Daoy (cell line): ENCODE measurements at places on chromosomes 11 and 22. TPM values are rescaled to one million over a fixed set of nuclear protein-coding genes. Genes with fewer than 3 reads are reported as not detected.
A peak's percentile ranks its signal among the peaks of the same experiment; 100 is the strongest.

- no peak for DNase-seq
These were observed 14.0 kb upstream of the SMIM38 start for GRCh38 chr11:69141742-69142141.

DNA sequence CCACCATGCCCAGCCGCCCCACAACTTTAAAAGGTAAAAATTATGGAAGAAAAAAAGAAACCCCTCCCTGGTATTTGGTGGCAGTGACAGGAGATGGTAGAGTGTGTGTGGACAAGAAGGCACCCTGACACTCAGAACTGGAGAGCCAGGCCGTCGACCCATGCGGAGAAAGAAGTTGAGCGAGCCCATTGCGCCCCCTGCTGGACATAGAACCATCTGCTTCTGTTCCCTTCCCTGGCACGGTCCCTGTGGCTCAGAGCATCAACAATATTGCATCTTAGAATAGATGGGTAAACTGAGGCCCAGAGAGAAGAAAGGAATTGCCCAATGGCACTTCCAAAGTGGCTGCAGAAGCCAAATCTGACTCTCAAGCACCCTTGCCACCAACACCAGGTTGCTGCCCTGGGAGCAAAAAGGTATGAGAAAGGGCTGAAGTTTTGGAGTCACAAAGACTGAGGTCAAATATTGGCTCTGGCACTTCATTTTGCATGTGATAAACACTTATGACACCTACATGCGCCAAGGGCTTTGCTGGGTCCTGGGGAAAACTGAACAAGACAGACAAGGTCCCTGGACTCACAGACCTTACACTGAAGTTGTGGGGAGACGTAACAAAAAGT is 8.6 kb downstream of the MRPL11 start:
- peak; percentile 67 for DNase-seq

DNA sequence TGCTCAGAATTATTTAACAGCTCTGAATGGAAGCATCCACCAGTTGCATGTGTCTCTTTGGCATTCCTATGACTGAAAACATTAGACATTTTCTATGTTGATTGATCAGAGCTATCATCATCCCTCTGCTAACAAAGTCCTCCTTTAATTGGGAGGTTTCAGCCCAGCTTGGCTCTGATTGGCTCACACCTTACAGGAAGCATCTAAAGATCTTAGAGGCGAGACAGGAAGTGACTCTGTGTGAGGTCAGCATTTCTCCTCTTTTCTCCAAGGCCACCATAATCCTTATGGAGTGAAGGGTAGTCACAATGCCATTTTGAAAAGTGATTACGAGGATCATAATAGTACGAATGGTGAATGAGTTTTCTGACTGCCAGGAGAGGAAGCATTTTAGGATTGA is 260.8 kb downstream of the MIAT start:
- peak; percentile 17 for DNase-seq

DNA sequence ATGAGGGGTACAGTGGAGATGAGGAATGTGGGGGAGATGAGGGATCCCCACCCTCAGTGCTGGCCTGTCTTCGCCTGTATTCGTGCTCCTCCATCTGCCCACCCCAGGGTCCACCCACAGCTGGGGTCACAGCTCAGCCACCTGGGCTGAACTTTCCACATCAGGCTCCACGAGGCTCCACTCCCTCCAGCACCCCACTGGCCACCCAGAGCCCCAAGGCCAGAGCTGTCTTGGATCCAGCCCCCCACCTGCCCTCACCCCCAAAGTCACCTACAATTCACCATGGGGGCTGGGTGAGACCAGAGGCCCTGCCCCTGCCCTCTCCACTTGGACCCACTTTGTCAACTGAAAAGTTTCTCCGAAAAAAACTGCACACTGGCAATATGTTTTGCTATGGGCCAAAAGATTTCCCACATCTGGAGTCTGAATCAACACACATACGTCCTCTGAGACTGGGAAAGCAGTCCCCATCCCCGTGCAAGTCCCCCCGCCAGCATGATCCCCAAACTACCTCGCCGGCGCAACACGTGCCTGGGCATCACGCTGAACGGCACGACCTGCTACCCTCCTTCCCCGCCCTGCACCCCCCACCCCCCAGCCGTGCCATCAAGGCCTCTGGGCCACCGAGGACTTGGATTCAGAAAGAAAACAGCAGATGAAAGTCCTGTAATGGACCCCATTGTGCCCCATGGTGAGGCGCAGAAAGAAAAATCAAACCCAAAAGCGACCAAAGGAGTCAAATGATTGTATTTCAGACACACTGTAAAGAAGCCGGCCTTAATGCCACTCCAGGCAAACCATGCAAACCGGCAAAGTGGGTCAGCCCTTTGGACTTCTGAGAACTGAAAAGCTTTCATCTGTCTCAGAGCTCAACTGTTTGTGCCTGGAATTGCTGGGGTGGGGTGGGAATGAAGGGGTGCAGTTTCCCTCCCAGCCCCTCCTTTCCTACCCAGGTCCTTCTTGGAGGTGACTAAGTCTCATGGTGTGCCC is 16.5 kb upstream of the GAL start:
- no peak for DNase-seq

The STARD10 gene
- 16.7 and 21.5 TPM in 2 replicates for total RNA-seq

The NFAM1 gene
- 0.17 and 0.51 TPM in 2 replicates for total RNA-seq

- no peak for DNase-seq
These were observed 52.2 kb downstream of the PPFIA1 start for GRCh38 chr11:70322666-70323065.

The OR51A2 gene
- total RNA-seq: not detected in 2 replicates

- DNase-seq: no peak
These were observed 23.8 kb downstream of the CD82 start for GRCh38 chr11:44589301-44589700.

The B4GALNT4 gene
- 3.0 and 4.9 TPM in 2 replicates for total RNA-seq

The CAPRIN1 gene
- 140 and 166 TPM in 2 replicates for total RNA-seq

The PARVG gene
- total RNA-seq: 9.0 and 9.5 TPM in 2 replicates

DNA sequence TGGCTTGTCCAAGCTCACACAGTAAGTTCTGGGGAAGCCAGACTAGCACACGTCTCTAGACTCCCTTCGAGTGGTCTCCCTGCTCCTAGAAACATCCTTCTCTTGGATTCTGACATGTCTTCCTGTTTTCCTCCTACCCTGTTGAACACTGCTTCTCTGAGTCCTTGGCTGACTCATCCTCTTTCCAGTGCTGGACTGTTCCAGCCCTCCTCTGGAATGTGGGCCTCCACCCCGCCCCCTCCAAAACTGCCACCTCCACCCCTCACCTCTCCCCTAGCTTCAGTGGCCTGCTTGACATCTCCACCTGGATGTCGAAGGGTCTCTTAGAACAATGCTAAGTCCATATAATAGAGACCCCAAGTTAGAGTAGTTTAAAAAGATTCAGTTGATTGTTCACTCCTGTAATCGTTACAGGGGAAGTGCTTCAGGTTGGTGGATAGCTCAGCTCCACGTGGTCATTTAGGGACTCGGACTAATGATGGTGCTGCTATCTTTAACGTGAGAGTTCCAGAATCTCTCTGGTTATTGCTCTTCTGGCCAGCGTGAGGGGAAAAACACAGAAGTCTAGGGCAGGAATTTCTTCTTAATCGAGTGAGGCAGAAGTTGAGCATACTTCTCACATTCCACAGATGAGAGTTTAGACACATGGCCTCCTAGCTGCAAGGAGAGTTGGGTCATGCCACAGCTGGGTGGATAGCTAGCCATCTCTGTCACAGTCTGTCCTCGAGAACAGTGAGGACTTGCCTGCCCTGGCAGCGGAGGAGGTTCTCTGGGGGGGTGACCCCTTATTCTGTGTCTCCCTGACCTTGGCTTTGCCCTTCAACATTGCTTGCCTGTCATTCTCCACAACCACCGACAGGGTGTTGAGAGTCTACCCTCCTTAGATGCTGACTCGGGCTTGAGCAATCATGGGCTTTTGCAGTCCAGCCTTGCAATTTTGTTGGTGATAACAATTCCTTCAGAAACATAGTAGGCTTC is 4.7 kb upstream of the C11orf96 start:
- peak; percentile 46 for DNase-seq

The FOSL1 gene
- 54.0 and 59.3 TPM in 2 replicates for total RNA-seq

GRCh38 chr11:69311767-69312385 is 17.9 kb downstream of the MYEOV start:
- DNase-seq: peak; percentile 70

The OR6A2 gene
- 0.06 TPM in 1 of 2 replicates, not detected in the other for total RNA-seq

DNA sequence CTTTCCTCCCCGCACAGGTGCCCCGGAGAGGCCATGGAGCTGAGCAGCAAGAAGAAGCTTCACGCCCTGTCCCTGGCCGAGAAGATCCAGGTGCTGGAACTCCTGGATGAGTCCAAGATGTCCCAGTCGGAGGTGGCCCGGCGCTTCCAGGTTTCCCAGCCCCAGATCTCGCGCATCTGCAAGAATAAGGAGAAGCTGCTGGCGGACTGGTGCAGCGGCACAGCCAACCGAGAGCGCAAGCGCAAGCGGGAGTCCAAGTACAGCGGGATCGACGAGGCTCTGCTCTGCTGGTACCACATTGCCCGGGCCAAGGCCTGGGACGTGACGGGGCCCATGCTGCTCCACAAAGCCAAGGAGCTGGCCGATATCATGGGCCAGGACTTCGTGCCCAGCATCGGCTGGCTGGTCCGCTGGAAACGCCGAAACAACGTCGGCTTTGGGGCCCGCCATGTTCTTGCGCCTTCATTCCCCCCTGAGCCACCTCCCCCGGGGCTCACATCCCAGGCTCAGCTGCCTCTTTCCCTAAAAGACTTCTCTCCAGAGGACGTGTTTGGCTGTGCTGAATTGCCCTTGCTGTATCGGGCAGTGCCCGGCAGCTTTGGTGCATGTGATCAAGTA is 1.3 kb downstream of the TIGD3 start:
- DNase-seq: no peak

DNA sequence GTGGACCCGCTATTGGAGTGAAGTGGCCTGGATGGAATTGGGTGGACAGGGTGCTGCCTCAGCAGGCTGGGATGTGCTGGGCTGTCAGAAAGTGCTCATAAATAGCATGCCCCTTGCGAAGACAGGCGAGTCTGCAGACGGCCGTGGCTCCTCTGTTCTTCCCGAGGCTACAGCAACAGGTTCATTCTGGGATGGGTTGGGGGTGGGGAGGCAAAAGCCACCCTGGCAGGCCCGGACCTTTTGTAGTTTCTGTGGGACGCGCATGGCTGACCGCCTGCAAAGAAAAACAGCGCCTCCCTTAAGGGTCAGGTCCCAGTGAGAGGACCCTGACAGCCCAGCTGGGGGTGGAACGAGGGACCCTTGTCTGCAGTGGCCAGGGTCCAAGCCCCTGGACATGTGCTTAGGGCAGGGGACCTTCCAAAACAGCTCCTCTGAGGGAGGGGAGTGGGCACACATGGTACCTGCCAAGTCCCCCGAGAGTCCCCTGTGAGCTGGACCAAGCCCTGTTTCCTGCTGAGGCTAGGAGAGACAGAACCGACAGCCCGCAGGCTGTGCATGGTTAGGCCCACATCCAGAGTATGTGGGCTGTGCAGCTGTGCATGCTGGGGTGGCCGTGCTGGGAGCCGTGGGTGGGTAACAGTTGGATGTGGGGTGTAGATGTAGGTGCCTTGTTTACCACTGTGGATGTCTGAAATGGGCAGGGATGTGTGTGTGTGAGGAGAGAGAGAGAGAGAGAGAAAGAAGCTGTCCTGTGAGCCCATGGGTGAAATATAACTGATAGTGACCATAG is at the start of gene CRYBB3:
CRYBB3 (plus strand) TSS at position 128 of the 790 bp plus-strand sequence. CDS start 1,539 bp downstream, outside the sequence.
- DNase-seq: no peak

DNA sequence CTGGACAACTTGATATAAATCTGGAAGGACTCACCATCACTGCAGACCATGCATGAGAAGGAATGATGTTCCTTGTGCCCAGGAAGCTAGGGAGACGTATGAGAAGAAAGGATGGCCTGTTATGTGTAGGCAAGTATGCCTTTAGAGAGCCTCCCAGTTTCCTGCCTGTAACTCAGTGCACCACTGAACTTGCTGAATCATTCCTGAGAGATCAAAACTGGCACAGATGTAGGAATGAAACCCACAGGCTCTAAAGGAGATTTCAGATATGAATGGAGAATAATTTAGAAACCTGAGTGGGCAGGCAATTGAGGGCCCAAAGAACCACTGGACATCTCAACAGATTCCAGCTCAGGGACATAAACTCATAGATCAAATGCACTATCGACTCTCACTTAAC is 38.4 kb upstream of the PRSS23 start:
- DNase-seq: no peak

DNA sequence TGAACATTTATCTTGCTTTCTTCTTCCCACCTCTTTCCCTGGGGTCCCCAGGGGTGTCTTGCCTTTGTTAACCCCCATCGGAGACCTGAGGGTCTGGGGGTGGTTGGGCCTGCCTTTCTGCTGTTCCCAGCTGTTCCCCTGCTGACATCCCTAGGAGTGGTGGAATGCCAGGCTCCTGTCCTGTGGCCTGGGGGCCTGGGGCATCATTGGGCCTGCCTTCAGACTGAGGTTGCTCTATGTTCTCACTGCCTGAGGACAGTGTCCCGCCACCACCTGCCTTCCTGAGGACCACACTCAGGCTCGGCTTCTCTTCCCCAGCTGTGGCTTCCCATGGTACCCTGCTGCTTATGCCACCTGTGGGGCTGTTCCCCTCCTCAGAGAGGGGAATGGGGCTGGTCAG is 1.1 kb upstream of the IL18BP start:
- no peak for DNase-seq

DNA sequence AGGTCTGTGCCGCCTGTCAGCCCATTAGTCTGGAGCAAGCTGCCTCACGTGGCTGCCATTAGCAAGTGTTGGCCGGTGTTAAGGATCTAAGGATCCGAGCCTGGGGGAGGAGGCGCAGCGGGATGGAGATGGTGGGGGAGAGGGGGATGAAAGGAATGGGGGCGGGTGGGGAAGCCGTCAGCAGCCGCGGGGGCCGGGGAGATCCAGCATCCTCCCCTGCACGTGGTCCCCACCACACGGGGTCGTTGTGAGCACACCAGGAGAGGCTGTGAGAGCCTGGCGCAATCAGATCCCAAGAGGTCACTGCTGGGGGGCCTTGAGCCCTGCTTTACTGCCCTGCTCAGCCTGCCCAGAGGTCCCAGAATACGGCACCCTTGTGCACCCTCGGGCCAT is 7.3 kb downstream of the CABP7 start:
- DNase-seq: peak; percentile 61

- no peak for DNase-seq
These were observed 46.8 kb downstream of the PKNOX2 start for GRCh38 chr11:125211191-125211947.

The FXYD2 gene
- total RNA-seq: 1.3 TPM in 1 of 2 replicates, not detected in the other

The SUSD2 gene
- 0.29 TPM in 1 of 2 replicates, not detected in the other for total RNA-seq

DNA sequence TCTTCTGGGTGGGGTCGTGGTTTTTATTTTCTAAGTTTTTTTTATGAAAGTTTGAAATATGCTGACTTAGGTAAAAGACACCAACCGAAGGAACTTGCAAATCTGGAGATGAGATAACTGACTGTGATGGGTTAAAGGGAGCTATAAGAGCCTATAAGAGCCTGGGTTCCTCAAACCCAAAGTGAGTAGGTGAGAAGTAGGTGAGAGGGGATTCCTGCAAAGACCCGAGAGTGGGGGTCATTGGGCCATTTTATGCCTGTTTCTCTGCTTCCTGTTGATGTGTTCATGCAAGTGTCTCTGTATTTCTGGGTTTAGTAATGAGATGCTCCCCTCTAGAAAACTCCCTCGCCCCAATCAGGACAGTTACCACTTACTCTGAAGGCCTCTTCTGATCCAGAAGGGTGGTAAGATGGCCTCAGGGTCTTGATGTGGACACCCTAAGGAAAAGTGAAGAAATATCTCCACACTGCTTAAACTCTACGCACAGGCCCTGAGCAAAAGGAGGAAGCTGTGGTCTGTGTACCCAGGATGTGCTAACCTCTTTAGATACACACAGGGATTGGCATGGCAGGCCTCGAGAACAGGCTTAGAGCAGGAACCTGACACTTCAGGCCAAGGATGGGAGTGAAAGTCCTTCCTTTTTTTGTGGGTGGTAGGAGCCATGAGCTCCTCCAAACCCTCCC is 1.8 kb downstream of the FLI1 start:
- DNase-seq: peak; percentile 43
